ENCODE measurements at places on chromosomes 6 and 20. TPM values are rescaled to one million over a fixed set of nuclear protein-coding genes. Genes with fewer than 3 reads are reported as not detected.
A peak's percentile ranks its signal among the peaks of the same experiment; 100 is the strongest.

THBD gene
- total RNA-seq = 46.5 TPM

CCR6 gene
- total RNA-seq = not detected

DNA sequence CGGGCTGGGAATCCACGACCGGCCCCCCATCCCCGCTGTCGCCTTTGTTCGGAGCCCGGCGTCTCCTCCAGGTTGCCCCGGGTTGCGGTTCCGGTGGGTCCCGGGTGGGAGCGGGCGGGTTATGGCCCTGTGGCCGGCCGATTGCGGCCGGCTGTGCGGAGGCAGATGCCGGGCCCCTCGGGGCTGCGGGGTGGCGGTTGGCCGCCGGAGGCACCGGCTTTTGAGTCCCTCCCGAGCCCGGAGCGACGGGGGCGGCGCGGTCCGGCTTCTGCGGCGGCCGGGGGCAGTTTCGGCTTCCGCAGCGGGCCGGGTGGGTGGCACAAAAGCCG lies 431 bp downstream of the LOC128125822 start:
- ATAC-seq = peak; percentile 0

DNA sequence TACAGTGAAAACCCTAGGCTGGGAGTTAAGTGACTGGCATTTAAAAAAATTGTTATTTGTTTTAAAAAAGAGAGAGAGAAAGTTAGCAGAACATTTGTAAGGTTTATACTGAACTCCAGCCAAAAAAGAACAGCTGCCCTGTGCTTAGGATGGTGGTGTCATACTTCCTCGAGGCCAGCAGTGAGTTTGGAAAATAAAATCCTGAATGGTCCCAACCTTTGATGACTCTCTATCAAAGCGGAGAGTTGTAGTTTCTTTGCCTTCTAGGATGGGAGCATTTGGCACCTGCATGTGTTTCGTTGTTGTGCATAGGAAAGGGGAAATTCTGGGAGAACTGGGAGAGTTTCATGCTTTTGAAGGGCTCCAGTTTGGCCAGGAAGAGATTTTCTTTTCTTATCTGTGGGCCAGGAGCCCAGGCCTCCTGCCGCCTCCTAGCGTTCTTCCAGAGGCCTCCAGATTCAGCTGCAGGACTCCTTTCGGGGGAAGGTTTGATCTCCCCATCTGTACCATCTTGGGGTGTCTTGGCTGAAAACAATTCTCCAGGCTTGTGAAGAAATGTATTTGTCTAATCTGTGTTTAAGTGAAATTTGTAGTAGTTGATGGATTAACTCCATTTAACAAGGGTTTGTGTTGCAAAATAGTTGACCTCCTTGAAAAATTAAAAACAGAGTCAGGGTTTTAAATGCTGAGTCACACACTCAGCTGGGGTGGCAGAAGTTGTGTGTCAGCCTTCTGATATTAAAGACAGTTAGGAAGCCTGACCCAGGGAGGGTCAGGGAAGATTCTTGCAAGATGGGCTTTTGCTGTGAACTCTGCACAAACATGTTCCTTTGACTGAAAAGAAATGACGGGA lies 63.4 kb downstream of the TXNDC5 start:
- no peak for ATAC-seq

DNA sequence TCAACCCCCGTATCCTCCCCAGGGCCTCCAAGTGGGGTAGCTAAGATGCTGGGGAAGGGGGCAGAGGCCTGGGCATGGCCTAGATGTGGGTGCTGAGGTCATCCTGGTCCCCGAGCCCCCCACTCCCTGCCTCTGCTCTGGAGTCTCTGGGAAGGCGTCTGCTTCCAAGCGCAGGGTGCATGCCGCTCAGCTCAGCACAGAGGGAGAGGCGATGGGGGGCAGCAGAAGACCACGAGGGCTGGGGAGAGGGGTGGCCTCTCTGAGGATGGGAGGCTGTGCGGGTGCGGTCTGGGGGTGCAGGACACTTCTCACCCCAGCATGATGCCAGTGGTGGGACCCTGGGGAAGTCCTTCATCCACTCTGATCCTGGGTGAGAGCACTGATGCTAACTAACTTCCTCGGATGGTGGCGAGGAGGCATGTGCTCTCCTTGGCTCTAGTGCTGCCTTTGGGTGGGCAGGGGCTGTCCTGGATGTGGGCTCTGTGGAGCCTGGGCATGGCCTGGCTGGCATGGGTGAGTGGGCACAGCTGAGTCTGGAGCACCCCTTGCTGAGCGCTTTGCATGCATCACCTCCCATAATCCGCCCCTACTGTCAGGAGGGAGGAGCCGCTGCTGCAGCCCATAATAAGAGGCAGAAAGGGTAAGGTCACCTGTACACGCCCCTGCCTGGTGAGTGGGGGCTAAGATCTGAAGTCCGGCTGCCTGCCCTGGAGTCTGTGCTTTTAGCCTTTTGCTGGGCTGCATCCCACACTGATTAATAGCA lies 34.7 kb downstream of the EFCAB8 start:
- no peak for ATAC-seq

CALHM4 gene
- total RNA-seq = not detected

- no peak for ATAC-seq
Measured at GRCh38 chr6:134888316-134888715, 61.6 kb downstream of the ALDH8A1 start.

DOK5 gene
- total RNA-seq = 0.12 TPM

- ATAC-seq = no peak
Measured at GRCh38 chr6:56741472-56741871, 98.8 kb upstream of the DST start.

DNA sequence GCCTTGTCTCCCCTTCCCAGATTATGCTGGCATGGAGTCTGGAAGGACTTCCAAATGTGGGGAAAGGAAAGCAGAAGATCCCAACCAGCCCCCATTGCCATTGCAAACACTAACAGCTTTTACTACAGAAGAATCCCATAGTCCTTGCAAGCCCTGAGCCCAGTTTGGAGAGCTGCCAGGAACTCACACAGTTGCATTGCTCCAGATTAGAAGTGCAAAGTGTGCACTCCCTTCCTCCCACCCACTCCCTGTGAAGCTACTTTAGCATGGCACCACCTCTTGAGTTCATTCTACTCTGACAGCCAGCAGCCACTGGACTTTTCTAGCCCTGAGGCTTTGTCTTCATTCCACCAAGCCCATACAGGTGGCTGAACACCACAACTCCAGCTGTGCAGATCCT lies 67.6 kb downstream of the SLC22A2 start:
- no peak for ATAC-seq
